Stimulated activated CD8-positive, alpha-beta memory T cell treated with anti-CD3 and anti-CD28 coated beads, Interleukin-4, amount 100 ng/mL, for 1 hour (primary cell): ENCODE measurements at places on chromosomes 7 and 10.

DNA sequence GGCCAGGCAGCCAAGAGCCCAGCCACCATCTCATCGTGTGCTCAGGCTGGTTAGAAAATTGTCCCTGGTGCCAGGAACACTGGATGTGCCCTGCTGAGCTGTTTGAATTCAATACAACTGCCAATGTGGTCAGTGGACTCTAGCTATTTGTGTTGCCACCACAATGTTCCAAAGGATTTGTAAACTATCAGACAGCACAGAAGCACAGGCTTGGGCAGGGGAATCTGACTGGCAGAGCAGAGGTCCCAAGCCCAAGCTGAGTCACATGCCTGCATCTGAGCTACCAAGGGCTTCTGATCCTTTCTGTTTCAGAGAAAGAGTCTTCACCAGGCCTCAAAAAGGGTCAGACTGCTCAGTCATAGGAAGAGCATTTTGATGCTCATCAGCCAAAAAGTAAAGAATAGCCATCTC lies 232.1 kb upstream of the SEMA3C start:
- no peak for DNase-seq

DNA sequence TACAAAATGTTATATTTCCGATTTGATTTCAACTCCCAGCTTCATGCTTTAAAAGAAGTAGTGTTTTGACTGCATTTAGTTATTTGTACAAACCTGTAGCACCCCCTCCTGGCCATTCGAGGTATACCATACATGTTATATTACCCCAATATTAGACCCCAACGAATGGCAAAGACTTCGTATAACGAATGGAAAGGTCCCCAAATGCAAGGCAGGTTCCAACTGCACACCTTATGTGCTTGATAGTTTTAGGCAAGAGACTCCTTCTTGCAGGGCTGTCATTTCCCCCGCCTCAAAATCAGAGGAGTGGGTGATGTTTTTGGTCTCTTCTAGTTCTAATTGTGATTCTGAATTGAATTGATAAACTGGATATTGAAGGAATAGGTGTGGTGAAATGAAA lies 101.1 kb upstream of the TARP start:
- no peak for DNase-seq

DNA sequence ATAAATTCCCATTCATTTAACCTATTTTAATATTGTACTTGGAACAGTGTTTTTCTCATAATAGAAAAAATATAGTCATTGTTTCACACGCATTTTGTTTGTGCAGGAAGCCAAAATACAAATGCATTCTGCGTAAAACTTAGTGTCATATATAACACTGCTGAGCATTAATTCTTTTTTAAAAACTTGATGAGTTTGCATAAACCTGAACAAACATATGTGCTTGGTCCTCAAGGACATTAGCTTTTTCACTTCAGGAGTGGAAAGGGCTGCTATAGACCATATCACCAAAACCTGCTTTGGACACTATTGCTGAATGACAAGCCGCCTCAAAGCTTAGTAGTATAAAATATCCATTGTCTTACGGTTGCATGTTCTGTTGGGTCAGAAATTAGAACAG lies 101.6 kb upstream of the PRR15 start:
- no peak for DNase-seq

- no peak for DNase-seq
Measured at GRCh38 chr10:11958956-11959355, 83.7 kb downstream of the UPF2 start.
